ENCODE measurements at places on chromosomes 4 and X. TPM values are rescaled to one million over a fixed set of nuclear protein-coding genes. Genes with fewer than 3 reads are reported as not detected.
A peak's percentile ranks its signal among the peaks of the same experiment; 100 is the strongest.

- DNase-seq = no peak
Observed at GRCh38 chr4:157271166-157271869, 50.8 kb downstream of the GRIA2 start.

DNA sequence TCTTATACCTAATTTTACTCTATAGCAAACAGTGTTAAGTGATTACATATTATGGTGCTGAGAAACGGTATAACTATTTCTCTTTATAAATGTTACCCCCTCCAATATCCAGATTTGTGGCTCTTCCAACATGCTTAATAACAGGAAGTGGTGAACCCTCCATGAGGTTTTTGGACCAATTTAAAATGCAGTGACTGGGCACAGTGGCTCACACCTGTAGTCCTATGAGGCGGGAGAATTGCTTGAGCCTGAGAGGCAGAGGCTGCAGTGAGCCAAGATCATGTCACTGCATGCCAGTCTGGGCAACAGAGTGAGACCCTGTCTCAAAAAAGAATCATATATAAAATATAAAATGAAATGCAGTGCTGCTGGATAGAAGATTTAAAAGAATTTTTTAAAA, 137.3 kb downstream of the MGST2 start:
- no peak for DNase-seq

DNA sequence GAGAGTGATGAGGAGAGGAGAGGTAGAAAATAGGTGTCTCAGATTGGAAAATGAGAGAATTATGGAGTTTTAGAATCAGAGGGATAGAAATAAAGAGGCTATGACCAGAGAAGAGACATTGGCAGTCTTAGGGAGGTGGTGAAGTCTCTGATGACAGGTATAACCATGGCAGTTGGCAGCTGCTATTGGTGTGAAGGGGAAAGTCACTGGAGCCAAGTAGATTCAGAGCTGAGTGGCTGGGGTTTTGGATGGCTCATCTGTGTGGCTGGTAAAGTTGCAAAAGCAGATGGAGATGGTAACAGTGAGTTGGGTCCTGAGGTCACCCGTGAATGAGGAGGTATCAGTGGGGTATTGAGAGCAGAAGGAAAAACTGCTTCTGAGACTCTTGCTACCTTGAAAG, 46.5 kb downstream of the ANAPC4 start:
- DNase-seq = no peak

- peak; percentile 37 for DNase-seq
Observed at GRCh38 chrX:64975989-64976672, at the start of gene ZC4H2. TSS of gene ZC4H2 (minus strand) at chrX:64976450. CDS start at chrX:64976377, 73 bp downstream.

GRCh38 chr4:101230801-101231426, 116.4 kb downstream of the PPP3CA start:
- no peak for DNase-seq

GRCh38 chrX:2336181-2336580, 164.6 kb downstream of the DHRSX start:
- no peak for DNase-seq

- no peak for DNase-seq
Observed at GRCh38 chrX:123310112-123310511, 126.0 kb downstream of the GRIA3 start.

GRCh38 chr4:70583952-70584834, 7.9 kb upstream of the AMBN start:
- no peak for DNase-seq

DNA sequence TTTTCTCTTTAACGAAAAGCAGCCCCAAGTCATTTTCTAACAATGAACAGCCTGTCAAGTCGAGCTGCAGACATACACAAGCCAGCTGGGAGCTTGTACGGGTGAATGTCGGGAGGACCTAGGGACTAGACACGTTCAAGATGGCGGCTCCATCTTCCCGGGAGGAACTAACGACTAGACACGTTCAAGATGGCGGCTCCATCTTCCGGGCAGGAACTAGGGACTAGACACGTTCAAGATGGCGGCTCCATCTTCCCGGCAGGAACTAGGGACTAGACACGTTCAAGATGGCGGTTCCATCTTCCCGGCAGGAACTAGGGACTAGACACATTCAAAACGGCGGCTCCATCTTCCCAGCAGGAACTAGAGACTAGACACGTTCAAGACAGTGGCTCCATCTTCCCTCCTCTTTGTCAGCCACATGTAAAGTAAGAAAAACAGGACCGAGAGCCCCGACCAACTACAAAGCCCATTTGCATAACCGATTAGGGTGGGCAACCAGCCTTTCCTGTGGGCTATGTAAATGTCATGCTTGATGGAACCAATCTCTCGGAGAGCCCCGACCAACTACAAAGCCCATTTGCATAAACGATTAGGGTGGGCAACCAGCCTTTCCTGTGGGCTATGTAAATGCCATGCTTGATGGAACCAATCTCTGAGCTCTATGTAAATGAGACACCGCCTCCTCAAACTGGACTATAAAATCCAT, 175.5 kb downstream of the DHRSX start:
- no peak for DNase-seq

GRCh38 chr4:25760518-25761157, 102.2 kb downstream of the SEL1L3 start:
- no peak for DNase-seq

Gene SPANXB1
- polyA plus RNA-seq = not detected

Gene SH2D1A
- 0.27 TPM for polyA plus RNA-seq

Gene CYP4V2
- polyA plus RNA-seq = 27.9 TPM

Gene HSFX2
- polyA plus RNA-seq = 0.15 TPM

Measured in liver (tissue), 10 donors.